Mammary epithelial cell (primary cell): ENCODE measurements at places on chromosomes 1 and 21. TPM values are rescaled to one million over a fixed set of nuclear protein-coding genes. Genes with fewer than 3 reads are reported as not detected.

GRCh38 chr1:24925963-24926362, 4.1 kb downstream of the RUNX3 start:
- DNase-seq: no peak

DNA sequence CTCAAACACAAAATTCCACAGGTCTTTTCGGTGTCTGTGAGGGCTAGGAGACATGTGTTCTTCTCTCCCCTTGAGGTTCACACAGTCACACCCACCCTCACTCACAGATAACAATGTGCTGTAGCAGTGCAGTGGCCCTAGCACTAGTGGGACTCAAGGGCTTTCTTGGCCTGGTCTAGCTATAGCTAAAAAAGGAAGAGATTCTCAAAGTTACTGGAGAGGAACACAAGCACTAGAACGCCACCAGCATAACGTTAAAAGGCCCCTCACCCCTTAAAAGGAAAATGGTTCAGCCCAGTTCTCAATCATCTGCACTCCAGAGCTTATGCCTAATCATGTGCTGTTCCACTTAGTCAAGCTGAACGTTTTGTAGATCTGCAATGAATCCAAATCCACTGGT, 39.5 kb downstream of the RGS8 start:
- no peak for DNase-seq

- peak; percentile 28 for DNase-seq
Observed at GRCh38 chr1:215526147-215526845, 40.8 kb upstream of the KCTD3 start.

DNA sequence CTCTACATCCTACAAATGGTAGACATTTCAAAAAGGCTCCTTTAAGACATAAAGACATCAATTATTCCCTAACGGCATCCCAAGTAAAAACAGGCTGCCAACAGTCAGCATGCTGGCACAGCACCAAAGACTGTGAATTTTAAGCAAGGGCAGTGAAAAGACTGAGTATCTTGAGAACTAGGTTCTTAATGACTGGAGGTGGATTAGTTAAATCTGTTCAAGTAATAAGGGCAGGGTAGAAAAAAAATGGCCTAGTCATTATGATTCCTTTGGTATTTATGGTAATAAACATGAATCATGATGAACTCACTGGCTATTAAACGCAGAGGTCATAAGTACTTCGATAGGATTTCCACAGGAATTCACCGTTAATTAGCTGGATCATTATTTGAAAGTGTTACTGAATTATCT, 75.2 kb downstream of the KIFAP3 start:
- DNase-seq: peak; percentile 84

DNA sequence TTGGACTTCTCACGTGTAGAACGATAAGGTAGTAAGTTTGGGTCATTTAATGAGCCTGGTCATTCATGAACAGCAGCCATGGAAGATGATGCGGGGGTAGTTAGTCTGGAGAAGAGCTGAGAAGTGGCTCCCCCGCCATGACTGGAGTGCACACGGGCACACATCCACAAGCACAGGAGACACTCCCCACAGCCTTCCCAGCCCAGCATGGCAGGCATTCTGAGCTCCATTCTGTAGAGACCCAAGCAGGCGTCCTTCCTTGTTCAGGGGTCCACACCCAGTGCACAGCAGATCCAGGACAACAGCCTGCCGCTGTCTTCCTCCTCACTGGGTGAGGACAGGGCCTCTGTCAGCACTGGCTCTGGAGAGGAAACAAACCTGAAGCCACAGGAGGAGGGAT, 57.0 kb downstream of the SCCPDH start:
- no peak for DNase-seq

DNA sequence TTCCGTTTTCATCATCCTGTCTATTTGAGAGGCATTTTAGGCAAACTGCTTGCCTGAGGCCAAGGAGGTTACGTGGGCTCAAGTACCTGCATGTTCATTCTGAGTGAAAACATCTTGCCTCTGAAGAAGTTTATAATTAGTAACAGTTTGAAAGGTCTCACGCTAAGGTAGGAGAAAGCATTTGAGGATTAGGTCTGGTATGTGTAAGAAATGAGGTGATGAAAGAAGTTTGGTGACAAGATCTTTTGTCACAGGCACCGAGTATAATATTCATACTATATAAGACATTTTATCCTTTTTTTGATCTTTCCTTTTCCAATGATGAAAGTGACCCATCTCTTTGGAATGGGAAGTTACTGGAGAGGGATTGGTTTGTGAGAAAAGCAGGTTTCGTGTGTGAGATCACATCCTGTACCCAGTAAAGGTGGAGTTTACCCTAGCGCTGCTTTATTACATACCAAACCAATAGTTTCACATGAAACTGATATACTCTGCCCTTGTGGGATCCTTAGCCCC, 98.7 kb upstream of the PDC start:
- peak; percentile 96 for DNase-seq

GRCh38 chr1:66523562-66523961, 10.4 kb upstream of the SGIP1 start:
- no peak for DNase-seq

DNA sequence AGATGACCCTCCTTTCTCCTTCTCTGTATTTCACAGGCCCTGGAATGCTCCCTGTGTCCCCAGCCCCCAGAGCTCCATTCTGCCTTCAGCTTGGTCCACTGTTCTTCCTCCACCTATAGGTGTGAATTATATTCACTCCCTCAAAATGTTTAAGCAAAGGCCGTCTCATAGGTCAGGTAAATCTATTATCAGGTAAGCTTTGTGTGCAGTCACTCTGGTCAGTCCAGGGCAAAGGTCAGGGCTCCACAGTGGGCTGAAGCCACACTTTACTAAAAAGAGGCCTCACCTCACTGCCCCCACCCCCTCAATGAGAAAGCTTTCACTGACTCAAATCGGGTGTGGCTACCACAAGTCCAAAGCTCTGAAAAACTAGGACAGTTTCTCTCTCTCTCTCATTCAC, 65.9 kb downstream of the DNTTIP2 start:
- DNase-seq: peak; percentile 62

GRCh38 chr21:38524168-38525153, 26.2 kb upstream of the ERG start:
- DNase-seq: no peak

DNA sequence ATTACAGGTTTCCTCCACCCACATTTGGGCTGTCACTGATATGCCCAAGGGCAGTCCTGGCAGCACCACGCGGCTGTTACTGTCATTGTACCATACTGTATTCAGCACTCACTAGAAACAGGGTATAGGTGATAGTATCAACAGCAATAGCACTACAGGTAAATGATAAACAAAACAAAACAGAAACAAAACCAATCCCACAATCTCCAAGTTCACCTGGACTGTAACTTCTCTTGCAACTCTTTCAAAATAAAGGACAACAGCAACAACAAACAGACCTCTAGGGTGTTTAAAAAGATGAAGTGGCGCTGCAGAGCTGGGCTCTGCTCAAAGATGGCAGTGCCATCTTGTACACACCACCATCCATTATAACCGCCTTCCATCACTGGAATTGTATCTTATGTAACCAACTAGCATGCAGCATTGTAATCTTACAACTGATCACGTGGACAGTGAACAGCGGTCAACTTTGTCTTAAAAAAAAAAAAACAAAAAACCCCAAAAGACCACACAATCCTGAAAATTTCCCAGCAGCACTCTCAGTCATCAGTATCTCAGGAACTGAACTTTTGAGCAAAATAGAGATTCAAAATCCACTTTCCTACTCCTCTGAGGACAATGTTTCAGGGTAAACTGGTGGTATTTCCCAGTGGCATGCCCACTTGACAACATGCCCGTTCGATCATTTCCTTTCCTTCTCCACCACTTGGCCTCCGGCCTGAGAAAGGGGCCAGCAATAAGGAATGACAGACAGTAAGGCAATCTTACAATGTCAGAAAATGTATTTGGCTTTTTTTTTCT, 3.8 kb downstream of the IRF2BP2 start:
- peak; percentile 65 for DNase-seq

- no peak for DNase-seq
Observed at GRCh38 chr1:94980582-94981574, 54.0 kb upstream of the CNN3 start.

DNA sequence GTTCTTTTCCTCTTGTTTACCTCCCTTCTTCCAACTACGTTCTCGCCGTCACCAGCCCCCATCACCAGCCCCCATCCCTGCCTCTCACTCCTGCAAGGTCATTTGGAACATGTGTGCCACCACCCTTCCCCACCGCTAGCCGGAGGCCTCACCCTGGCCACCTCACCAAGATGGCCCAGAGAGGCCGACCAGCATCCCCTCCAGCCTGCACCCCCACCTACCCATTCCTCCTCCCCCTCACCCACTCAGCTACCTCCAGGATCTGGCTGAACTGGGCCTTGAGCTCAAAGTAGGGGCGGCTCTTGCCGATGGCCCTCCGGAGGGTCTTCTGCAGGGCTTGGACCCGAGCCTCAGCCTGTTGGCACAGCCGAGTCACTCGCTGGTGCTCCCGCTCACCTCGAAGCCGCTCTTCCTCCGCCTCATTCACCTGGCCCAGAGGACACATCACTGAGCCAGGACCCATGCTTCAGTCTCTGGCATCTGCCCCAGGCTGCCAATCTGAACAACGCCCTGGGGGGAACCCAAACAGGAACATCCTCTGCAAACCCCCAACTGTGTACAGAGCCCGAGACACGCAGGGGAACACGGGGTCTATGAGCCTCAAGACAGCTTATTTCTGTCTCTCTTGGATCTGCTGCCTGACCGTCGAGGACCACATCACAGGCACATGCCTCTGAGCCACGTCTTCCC, 12.8 kb downstream of the SH3BP5L start:
- no peak for DNase-seq

GRCh38 chr1:178126741-178127185, 32.9 kb downstream of the RASAL2 start:
- peak; percentile 97 for DNase-seq

GRCh38 chr1:179099891-179100290, 18.0 kb downstream of the TOR3A start:
- no peak for DNase-seq

DNA sequence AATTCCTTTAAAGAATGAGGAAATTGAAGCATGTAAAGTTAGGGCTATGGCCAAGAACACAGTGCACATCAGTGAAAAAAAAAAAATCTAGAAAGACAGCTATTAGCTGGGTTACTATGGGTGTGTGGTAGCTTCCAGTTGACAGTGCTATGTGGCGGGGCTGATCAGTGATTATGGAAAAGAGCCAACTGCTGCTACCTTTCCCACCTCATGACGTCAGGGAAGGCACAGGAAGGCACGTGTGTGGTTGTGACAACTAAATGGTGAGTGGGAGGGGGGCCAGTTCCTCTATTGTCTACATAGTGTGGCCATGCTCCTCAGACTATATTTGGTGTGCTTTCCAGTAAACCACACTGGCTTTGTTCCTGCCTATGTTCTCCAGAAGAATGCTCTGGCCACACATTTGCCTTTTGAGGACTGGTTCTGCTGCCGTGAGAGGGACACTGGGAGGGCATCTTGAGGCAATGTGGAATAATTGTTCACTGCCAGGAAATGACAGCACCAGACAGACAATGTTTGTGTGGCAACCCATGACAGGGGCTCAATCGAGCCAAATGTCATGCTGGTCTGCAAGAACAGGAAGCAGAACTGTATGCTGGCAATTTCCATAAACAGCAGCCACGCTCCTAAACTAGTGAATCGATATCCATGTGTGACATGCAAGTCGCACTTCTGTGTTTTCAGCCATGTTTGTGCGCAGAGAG, 3.0 kb upstream of the SDE2 start:
- DNase-seq: no peak

- no peak for DNase-seq
Observed at GRCh38 chr21:46357684-46358425, 33.9 kb downstream of the PCNT start.

Gene PTAFR
- total RNA-seq: 5.6 and 10.9 TPM in 2 replicates

Gene PADI3
- total RNA-seq: 1.3 TPM

Gene UBXN10
- 0.08 and 0.14 TPM in 2 replicates for total RNA-seq

Gene LAMC2
- 2,075 and 2,277 TPM in 2 replicates for total RNA-seq

Gene GREM2
- not detected in 2 replicates for total RNA-seq

Gene FCRL1
- total RNA-seq: not detected

Gene GBP4
- not detected for total RNA-seq

Gene HMCN1
- total RNA-seq: 60.2 TPM
